Globus pallidus (tissue), 1 donor: ENCODE measurements at places on chromosomes 6 and 20.

DNA sequence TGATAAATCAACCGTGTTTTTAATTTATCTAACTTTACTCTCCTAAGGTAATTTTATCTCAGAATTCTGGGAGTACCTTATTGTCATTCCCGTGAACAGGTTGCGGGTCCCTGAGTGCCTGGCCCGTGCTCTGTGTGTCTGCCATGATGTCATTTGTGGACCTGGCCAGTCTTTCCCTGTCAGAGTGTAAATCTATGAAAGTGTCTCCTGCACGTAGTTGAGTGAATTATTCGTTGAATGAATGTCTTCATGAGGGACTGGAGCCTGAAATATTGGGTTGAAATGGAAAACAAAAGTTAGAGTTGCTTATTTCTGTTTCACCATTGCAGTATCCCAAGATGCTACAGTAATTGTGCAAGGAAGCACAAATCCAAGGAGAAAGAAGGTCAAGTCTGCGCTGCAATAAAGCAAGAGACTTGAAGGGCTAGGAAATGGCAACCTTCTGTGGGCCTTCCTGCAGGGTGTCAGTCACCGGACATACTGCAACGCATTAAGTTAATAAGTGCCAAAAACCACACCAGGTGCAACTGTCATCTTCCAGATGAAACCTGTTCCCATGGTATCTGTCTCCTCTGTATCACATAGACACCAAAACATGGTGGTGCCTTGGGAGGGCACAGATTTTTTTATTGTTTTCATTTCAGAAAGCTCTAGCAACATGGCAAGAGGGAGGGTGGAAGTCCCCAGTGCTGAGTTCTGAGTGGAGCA lies 135.5 kb downstream of the ZDHHC14 start:
- DNase-seq = no peak

DNA sequence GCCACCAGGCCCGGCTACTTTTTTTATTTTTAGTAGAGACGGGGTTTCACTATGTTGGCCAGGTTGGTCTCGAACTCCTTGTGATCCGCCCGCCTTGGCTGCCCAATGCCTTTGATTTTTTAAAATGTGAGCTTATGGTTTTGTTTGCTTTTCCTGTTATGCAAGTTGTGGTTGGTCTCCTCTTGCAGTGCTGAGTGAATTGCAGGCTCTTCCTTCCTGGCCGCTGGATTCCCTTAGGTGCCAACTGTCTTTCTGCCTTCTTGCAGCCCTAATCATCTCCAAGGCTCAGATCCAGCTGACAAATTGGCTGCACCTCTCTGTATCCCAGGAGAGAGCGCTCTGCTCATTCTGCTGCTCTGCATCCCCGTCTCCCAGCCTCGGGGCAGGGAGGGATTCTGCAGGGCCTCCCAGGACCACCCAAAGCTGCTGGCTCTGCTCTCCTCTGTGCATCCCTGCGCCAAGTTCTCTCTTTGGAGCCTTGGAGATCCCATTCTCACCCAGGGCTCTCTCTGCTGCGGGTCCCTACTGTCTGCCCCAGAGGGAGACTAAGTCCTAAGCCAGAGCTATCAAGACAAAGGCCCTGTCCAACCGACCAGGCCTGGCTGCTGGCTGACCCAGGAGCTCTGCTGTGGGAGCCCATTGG lies 14.1 kb upstream of the EMILIN3 start:
- DNase-seq = peak; percentile 39

- peak; percentile 37 for DNase-seq
Measured at GRCh38 chr20:33209789-33210188, 7.4 kb upstream of the BPIFA3 start.

DNA sequence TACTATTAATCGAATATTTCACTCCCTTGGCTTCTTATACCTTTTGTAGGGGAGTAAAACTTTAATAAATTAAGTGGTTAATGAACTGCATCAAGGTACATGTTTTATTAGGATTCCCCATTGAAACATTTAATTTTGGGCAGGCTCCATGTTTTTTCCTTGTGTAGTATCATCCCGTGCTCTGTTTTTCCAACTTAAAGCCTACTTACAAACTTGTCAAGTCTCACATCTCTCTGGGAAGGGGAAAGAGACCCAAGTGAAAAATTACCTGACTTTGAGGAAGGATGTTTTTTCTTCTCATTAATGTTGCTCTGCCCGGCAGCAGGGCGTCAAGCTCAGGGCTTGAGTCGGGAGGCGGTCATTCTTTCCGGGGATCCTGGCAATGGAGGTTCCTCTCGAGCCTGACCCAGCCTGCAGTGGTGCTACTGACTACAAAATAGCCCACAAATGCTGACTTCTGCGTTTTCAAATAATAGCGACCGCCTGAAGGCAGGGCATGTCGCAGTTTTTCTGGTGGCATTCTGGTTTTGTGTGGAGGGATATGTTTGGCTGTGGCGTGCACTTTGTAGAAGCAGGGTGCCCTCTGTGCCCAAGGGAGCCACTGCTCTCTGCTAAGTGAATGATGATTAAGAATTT lies 2.4 kb downstream of the DSP start:
- DNase-seq = no peak

DNA sequence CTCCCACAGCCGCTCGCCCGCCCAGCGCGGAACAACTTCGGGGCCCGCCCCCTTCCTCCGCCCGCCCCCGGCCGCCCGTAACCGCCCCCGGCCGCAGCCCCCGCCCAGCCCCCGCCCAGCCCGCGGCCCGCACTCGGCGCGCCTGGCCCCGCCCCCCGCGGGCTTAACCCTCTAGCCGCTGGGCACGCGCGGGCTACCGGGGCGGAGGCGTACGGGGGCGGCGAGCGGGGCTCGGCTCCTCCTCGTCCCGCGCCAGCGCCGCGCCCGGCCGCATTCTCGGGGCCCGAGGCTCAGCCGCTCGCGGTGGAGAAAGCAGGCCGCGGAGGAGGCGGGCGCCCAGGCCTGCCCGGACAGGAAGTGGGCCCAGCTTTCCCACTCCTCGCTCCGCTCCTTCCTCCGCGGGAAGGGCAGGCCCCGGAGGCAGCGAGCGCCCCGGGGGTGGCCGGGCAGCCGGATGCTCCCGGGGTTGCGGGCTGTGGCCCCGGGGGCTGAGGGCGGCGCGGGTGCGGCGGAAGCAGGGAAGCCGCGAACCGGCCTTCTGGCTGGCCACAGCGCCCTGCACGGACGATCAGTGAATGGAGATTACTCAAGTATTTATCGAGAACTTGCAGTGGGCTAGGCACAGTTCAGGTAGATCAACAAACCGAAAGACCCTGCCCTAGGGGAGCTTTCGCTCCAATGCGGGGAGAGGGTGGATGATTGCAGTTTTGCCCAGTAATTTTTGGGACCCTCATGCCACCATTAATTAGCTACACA lies at the start of gene TRAM2:
TRAM2 (minus strand) TSS at position 39 of the 756 bp plus-strand sequence. CDS start 145 bp downstream, outside the sequence.
- DNase-seq = peak; percentile 78

DNA sequence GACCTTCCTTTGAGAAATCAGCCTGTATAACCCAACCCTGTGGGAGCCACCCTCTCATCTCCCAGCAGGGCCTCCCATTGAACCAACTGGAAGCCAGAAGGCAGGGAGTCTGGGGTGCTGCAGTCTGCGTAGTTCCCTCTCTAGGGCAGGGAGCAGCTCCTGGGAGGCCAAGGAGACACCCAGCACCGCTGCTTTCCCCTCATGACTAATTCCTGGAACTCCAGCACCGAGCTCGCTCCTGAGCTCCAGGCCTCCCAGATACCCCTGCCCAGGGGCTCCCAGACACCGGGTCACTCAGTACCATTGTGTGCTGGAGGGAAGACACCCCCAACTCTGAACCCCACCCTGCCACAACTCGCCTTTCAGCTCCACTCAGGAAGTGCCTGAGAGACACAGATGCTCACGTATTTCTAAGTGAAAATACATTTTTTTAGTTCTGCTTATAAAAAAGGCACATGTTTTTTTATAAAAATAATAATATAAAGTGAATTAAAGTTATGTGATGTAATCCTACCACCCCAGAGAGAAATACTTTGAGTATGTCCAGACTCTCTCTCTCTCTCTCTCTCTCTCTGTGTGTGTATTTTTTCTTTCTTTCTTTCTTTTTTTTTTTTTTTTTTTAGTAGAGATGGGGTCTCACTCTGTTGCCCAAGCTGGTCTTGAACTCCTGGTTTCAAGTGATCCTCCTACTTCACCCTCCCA lies 17.5 kb downstream of the PIM1 start:
- DNase-seq = no peak

GRCh38 chr20:12999201-12999600 lies 9.6 kb upstream of the SPTLC3 start:
- DNase-seq = no peak

DNA sequence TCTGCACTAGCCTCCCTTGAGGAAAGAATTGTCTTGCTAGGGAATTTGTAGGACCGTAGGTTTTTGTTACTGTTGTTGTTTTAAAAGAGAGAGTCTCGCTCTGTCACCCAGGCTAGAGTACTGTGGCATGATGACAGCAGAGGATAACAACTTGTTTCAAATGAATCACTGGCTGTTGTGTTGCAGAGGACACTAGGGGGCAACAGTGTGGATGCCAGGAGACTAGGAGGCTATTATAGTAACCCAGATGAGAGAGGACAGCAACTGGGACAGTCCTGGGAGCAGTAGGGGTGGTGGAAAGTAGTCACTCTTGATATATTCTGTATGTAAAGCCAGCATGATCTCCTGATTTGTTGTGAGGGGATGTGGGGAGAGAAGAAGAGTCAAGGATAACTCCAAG lies 41.8 kb upstream of the LAMA4 start:
- DNase-seq = peak; percentile 20

- no peak for DNase-seq
Measured at GRCh38 chr6:112464901-112465665, 118.0 kb downstream of the RFPL4B start.

- DNase-seq = peak; percentile 20
Measured at GRCh38 chr6:99349171-99350141, at the start of gene FAXC. FAXC (minus strand) TSS chr6:99349674; CDS start chr6:99349372, 302 bp downstream.

GRCh38 chr6:143549221-143549948 lies 37.9 kb upstream of the FUCA2 start:
- no peak for DNase-seq

GRCh38 chr6:53431704-53432103 lies 83.0 kb upstream of the ELOVL5 start:
- DNase-seq = no peak

DNA sequence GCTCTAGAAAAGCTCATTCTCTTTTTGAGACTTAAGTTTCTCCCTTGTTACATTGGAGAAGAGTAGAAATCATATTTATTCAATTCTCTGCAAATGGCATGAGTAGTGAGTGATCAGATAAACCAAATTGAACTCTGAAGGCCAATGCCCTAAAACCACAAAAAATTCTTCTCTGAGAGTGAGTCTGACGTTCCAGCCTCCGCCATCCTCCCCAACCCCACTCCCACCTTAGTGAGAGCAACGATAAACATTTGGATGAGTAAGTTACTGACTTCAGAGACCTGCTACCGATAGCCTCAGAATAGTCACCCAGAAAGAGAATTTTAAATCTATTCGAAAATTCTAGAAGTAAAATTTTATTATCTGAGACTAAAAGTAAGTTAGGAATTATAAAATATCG lies 94.6 kb downstream of the TFAP2A start:
- no peak for DNase-seq

GRCh38 chr6:132788658-132789395 lies 9.6 kb downstream of the SLC18B1 start:
- peak; percentile 35 for DNase-seq

DNA sequence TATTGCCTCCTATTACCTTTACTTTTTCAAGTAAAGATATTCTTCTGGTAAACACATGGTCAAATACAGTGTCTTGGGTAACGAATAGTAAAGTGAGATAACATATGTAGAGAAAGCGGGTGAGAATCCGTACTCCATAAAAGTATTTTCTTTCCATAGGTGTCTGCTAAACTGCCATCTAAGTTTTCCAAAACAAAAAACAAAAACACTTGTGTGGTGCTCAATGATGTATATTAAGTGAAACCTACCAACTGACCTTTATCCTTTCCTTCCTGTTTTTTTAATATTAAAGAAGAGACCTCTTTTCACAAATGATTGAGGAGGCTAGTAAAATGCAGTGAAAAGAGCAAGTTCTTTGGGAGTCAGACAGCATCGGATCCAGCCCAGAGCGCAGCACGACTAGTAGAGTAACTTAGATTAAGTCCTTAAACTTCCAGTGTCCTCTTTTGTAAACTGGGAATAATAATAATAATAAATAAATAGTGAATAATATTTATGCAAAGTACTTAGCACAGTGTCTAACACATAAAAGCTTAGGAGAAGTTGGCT lies 437 bp upstream of the CDKAL1 start:
- no peak for DNase-seq

DNA sequence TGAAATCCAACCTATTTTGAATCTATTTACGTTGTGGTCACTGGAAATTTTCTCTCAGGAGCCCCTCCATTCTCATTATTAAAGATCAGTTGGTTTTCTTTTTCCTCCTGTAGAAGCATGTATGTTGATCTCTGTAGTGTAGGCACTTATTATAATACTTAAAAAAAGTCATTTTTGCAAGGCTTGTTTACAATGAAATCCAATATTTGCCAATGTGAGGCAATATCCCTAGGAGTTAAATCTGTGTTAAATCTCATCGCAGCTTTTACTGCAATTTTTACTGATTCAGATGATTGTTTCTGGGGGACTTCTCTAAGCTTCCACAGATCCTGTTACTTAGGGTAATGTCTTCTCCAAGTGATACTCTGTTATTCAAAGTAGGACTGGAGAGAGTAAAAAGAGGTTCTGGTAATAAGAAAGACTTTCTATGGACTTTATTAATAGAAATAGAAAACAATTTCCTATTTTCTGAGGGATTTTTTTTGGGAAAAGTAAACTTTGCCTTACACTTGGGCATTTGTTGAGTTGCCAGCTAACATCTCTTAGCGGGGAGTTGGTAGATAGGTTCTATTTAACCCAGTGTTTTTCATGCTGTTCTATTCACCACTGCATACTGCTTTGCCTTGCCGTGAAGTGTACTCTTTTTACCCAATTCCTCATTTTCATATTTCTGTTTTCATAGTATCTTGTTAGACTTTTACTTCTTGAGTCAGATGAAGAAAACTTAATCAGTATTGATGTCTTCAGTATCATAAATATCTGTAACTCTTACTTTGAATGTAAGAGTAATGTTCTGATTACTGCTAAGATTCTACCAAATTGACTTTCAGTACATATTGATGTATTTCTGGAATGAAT lies 48.6 kb downstream of the CDKAL1 start:
- DNase-seq = no peak

DNA sequence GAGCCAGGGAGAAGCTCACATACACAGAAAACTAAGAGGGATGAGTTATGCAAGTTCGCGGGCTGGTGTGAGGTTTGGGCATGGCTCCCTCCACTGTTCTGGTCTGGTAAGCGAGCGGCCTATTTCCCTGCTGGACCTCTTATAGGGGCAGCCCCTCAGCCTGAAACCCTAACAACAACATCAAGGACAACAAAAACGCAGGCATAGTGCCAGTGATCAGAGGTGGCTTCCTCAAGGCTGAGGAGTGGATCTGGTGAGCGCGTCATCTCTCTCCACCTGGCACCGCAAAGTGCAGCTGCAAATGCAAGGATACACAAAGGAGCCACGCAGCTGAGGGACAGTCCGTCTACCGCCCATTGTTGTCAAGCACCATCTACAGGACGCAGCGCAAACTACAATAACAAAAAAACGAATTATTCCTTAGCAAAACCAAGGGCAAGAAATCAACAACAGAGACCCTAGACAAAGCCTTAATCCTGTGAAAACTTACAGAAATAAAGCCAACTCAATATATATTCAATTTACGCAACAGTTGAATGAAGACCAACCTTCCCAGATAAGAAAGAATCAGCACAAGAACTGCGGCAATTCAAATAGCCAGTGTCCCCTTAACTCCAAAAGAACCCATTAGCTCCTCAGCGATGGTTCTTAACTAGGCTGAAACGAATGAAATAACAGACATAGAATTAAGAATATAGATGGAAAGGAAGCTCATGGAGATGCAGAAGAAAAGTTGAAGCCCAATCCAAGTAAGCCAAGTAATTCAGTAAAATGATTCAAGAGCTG lies 9.2 kb upstream of the DEFB110 start:
- no peak for DNase-seq
